RPMI8226 (cell line): ENCODE measurements at places on chromosomes 6 and 20.
A peak's percentile ranks its signal among the peaks of the same experiment; 100 is the strongest.

DNA sequence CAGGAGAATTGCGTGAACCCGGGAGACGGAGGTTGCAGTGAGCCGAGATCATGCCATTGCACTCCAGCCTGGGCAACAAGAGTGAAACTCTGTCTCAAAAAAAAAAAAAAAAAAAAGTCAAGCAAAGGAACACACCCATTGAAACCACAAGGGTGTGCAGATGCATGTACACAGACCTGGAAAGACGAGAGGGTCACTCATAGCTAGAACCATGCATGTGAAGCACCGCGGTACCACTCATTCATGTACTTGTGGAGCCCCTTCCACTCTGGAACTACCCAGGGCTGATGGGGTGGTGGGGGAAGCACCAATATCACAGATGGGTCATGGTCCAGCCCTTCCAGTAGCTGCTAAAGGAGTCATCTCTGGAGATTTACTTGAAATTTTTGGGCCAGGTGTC lies 7.4 kb upstream of the TJAP1 start:
- DNase-seq, result no peak

GRCh38 chr6:134911547-134911946 lies 38.4 kb downstream of the ALDH8A1 start:
- no peak for DNase-seq

DNA sequence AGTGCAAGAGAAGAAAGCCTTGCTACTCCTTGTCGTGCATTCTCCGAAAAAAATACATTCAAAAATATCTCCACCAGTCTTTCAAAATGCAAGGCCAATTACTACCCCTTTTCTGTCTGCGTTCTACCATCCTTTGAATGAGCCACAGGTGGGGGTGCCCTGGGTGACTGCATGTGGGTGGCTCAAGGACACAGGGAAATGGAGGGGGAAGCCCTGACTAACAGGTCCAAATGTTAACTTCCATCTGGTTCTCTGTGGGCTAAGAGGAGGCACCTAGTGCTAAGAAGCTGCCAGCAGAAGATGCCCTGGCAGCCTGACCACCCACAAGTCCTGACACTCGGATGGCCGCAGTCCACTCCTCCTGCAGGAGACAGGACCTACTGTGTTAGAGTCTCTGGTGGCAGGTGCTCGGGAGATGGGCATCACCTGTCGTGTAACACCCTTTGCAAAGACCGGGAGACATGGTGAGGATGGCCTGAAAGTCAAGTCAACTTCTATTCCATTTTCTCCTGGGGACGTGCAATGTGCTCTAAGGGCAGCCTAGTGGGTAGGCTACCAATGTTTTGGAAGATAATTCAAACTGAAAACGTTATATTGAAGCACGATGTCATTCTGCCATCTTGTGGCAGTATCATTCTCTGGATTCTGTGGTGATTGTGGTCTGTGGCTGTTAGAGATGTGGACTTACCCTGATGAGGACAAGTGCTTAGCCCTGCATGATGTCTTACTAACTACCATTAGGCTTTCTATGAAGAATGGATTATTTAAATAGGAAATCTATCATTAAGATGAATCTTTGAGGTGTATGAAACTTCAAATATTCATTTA lies 27.4 kb upstream of the IGF2R start:
- peak; percentile 53 for DNase-seq

GRCh38 chr6:157656437-157656997 lies 166.5 kb upstream of the SNX9 start:
- DNase-seq, result no peak

DNA sequence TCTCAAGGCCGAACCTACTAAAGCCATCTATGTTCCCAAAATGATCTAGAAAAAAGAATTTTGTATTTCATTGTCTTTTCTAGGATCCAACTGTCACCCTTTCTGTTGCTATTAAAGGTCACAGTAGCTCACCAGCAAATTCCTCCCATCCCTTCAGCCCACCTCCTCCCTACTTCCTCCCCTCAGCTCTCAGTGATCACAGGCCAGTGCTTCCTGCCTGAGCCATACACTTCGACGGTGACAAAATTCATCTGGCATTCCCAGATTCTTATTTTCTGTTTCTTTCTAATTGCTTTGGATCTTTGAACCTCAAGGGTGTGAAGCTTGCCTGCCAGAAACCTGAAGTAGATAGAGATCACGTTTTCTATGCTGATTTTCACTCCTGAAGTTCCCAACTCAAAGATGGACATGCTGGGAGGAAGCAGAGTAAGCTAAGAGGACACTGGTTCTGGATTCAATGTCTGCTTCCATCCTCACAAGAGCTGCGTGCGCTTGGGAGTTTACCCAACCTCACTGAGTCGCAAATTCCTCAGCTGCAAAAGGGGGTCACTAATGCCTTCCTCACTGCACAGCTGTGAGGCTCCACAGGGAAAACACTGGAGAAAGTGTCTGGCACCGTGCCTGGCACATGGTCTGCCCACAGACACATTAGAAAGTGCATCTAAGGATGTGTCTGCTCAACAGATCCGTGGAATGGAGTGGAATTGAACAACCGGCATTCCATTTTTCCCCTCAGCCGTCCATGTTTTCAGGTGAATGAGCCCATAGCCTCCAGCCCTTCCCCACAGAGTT lies 34.5 kb downstream of the MDGA1 start:
- no peak for DNase-seq

DNA sequence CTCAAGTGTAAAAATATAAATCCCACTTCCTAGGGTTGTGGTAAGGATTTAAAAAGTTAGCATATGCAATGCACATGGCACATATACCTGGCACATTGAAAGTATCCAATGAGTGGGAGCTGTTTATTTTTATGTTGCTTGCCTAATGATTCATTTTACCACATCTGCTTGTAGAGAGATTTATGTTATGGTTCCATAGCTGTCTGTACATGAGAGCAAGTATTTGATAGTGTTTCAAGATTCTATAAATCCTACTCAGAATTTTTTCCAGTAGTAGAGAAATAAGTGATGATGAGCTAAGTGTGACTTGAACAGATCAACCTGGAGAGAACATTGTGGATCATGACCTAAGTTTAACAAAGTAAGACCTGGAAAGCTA lies 125.3 kb upstream of the SPTLC3 start:
- DNase-seq, result no peak

GRCh38 chr6:27144740-27145079 lies 102.8 kb upstream of the PRSS16 start:
- DNase-seq, result peak; percentile 69

DNA sequence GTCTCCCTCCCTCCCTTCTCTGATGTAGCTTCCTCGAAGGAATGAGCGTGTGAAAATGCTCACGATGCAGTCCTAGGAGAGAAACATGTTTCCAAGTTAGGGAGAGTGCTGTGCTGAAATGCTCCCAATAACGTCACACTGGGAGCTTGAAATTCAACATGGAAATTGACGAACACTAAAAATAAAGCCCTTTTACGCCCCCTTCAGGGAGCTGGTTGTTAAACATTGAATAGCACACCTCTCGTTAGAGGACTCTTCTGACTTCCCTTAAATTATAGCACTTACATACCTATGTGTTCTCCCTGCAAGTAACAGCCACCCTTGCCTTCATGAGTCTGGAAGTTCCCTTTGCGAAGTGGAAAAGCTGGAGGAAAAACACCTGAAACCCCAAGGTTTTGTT lies 88.6 kb downstream of the BFSP1 start:
- no peak for DNase-seq

GRCh38 chr6:84618046-84618752 lies 146.2 kb downstream of the TBX18 start:
- DNase-seq, result no peak

DNA sequence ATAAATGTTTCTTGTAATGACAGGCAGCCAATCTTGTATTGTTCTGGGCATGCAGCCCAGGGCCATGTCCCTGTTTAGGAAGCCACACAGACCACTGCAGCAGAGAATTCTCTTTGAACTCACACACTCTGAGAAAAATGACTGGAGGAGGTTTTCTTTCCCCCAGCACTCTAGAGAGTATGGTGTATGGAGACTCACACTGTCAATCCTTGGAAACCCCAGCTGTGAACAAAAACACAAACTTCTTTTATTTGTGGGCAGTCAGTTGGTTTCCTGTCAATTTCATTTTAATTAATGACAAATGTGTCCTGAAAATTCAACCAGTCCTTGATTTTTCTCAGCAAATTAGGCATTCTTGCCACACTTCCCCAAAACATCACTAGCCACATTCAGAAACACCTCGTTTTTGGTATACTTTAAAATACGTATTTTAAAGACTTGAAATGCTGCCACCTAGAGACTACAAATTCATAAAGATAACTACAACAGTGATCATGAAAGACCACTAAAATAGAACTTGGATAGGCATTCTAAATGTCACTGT lies 52.9 kb upstream of the UFL1 start:
- DNase-seq, result peak; percentile 12

- DNase-seq, result peak; percentile 87
Observed at GRCh38 chr6:70371454-70372105, 41.7 kb upstream of the FAM135A start.

DNA sequence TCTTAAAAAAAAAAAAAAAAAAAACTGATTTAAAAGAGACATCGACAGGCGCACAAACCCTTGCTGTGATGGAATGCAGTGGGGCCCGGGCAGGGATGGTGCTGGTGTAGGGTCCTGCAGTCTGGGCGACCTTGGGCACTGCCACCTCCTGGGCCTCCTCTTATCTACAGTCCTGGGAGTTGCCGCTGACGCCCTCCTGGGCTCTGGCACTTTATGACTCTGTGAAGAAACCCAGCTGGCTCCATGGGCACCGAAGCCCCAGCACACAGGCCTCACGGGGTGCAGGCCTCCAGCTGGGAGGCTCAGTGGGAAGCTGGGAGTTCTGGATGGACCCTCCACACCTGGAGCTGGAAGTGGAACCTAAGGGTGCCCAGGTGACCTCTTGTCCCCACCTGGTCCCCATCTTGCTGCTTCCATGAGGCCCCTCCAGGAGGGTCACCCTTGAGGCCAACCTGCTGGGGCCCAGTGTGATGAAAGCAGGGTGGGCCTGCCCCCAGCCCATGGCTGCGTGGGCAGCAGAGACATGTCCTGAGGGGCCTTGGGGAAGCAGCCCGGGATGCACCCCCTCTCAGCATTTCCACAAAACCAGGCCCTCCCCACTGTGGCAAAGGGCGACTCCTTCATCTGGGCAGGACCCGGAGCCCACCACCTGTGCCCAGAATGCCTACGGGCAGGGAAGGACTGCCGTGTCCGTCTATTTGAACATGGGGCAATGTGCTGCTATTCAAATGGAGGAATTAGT lies 104.9 kb downstream of the ASXL1 start:
- no peak for DNase-seq

GRCh38 chr20:51715163-51715855 lies 52.9 kb downstream of the ATP9A start:
- DNase-seq, result no peak

DNA sequence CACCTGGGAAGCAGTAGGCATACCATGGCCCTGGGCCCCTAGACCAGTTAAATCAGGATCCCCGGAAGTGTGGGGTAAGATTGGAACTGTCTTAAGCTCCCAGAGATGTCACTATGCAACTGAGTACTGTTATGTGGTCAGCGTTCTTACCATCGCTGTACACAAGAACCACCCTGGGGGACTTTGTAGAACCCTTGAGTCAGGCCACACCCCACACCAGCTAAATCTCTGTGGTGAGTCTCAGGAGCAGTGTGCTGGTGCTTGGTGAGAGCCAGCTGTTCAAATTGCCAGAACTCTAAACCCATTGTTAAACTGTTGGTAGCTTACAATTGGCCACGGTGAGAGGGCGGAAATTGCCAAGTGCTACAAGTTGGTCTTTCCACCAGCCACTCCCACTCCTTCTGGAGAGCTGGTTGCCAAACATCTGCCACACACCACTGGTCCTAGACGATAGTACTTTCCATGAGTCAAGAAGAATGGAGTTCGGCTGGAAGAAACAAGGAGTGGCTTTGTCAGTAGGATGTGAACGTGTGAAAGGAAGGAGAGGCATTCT lies 80.5 kb upstream of the SYNDIG1 start:
- no peak for DNase-seq

DNA sequence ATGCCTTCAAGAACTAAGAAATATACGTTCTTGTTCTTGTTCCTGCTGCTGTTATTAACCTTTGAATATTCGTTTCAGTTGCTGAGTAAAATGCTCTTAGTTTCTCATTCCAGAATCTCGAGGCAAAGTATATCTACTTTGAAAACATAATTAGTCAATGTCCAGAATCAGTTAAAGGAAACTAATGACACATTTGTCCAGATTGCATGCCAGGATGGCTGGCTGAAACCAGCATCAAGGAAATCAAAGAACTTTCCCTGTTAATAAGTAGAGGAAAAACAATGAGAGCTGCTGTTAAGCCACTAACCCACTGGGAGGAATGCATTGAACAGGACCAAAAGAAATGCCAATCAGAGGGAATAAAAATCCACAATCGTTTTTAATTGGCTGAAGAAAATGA lies 196.9 kb downstream of the ALDH8A1 start:
- DNase-seq, result no peak

GRCh38 chr6:7373739-7374138 lies 15.8 kb downstream of the CAGE1 start:
- peak; percentile 16 for DNase-seq

DNA sequence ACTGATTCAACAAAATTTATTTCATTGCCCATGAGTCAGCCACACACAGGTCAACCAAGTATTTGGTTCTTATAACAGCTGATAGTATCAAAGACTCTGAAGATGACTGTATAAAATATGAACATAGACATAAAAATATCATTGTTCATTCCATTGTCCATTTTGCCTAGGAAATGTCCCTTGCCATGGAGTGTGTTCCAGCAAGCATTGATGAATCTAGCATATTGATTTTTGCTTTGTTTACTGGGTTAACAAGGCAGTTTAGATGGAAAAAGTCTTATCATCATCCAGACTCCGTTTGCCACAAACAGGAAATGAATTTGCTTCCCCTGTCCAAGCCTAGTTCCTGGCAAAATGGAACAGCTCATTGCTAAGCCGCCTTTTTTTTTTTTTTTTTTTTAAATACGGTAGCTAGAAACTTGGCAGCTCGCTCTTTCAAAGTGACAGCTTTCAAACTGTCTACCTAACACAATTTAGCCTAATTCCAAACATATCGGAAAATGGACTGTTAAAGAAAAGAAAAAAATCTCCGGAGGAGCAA lies 7.5 kb downstream of the F13A1 start:
- DNase-seq, result no peak

DNA sequence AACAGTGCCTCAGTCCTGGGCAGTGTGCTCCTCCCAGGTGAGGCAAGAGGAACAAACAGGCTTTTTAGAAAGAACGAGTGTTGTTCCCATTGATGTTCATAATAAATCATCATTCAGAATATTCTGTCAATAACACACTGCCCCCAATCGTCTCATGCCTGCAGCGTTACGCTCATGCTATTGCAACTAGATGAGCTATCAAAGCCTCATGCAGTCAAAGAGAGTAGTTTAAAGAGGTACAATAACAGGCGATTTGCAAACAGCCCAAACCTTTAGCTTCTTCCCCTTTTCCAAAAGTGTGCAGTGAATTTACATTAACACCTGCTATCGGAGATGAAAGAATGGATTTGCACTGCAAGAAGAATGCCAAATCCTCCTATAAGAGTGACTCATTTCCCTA lies 1164.7 kb upstream of the MAP3K7 start:
- DNase-seq, result no peak

DNA sequence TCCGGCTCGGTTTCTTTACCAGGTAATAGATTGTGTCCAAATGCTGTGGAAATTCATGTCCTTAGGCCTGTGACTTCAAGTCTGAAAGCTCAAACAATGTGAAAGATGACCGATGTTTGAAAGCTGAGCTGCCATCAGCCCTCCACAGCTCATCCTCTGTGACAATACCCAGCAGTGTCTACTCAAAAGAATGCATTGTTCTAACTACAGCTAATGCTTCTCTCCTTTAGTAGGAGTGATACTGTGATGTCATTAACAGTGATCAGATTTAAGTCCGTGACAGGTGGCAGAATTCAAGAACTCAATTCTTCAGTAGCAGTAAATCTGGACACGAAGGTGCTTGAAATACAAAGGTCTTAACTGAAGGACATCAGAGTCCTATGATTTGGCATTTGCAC lies 97.3 kb downstream of the RCAN2 start:
- no peak for DNase-seq

GRCh38 chr20:34111702-34112599 lies at the start of gene EIF2S2:
EIF2S2 (minus strand) TSS chr20:34112243; CDS start chr20:34112110, 133 bp downstream.
- DNase-seq, result peak; percentile 99
